ENCODE measurements at places on chromosomes 7 and 10. TPM values are rescaled to one million over a fixed set of nuclear protein-coding genes. Genes with fewer than 3 reads are reported as not detected.

Gene PKD2L1
- not detected for total RNA-seq

Gene EN2
- total RNA-seq: not detected

- DNase-seq: no peak
These were observed 5.8 kb upstream of the GGCT start for GRCh38 chr7:30510124-30511075.

GRCh38 chr10:55163388-55163979 is 362.5 kb upstream of the PCDH15 start:
- DNase-seq: no peak

Gene GDF2
- not detected for total RNA-seq

DNA sequence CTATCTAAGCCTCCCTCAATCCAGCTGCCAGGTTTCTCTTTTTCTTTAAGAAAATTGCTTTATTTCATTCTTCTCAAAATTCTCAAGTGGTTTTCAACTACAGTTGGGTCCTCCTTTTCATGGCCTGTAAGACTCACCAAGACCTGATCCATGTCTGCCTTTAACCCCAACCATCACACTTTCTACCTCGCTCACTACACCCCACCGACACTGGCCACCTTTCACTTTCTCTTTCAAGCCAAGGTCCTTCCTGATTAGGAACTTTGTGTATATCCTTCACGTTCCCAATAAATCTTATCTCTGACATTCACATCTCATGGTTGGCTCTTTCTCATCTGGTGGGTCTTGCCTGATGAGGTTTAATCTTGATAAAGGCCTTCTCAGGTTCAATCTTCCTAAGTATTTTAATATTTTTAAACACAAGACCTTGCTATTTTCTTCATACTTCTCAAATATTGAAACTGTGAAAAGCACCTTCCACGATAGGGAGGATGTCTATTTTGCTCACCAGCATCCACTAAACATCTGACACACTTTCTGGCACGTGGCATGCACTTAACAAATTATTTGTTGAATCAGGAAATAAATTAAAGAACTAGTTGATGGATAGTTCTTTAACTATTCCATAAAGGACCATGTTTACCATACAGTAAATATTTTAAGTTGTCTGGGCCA is 624.8 kb downstream of the GRID1 start:
- DNase-seq: no peak

Gene MAP3K8
- 4.8 TPM for total RNA-seq

- DNase-seq: no peak
These were observed 211.9 kb downstream of the ELFN1 start for GRCh38 chr7:1881946-1882345.

DNA sequence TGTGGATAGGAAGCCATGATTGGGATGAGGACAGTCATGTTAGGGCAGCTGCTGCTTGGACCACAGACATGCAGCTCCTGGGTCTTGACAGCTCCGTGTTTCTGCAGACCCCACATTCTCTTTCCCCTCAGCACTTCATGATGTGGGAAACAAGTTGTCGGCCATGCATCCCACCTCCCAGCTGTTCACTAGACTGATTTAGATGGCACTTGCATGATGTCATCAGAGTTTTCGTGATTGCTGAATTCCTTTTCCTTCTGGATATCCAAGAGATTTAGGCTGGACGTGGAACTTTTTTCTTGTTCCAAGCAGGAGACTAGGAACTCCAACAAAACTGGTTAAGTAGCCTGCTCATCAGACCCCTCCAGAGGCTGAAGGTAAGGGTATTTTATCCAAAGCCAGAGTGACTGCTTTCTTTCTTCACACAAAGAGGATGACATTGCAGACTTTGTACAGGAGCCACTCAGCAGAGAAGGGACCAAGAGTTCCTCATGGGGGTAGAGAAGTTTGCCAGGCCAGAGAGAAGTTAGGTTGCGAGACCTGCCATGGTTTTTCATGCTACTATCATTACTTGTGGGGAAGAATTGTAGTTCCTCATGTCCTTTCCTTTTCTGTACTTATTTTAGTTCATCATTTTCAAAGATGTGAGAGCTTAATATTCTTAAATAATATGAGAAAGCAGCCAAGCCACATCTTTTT is 117.7 kb upstream of the GJD4 start:
- DNase-seq: no peak

GRCh38 chr7:103031781-103032180 is 42.8 kb downstream of the FBXL13 start:
- no peak for DNase-seq

GRCh38 chr10:102752934-102753664 is 9.4 kb downstream of the WBP1L start:
- no peak for DNase-seq

Gene FAM237B
- total RNA-seq: not detected

DNA sequence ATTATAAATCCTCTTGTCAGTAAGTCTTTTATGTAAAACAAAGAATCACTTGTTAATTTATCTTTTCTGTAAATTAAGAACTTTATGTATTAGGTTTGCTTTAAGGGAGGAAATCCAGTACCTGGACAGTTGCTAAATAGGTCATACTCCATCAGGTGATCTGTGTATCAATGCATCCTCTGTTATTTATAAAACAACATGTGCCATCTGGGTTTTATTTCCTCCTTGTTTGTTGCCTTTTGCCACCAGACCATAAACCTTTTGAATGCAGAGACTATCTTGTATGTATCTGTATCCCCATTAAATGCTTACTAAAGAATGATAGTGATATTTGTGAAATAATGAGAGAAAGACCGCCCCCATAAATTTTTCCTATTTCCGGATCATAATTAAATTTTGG is 70.0 kb downstream of the SLC35B4 start:
- no peak for DNase-seq

Gene C10orf105
- not detected for total RNA-seq

Gene UBN2
- total RNA-seq: 2.9 TPM

- DNase-seq: no peak
These were observed 104.9 kb downstream of the CDK6 start for GRCh38 chr7:92731335-92732063.

Gene GHRHR
- not detected for total RNA-seq

GRCh38 chr7:128120116-128120515 is 88.9 kb upstream of the LRRC4 start:
- no peak for DNase-seq

Gene CAMK2G
- total RNA-seq: 17.0 TPM

GRCh38 chr10:65861249-65861648 is 1064.6 kb upstream of the LRRTM3 start:
- peak; percentile 86 for DNase-seq

Measured in epithelial cell of proximal tubule (primary cell).